ENCODE measurements at places on chromosomes 4 and X.

GRCh38 chrX:48695925-48696300 is 621 bp upstream of the SUV39H1 start:
- DNase-seq, result no peak

- DNase-seq, result no peak
Measured at GRCh38 chr4:98447648-98448047, 186.5 kb downstream of the RAP1GDS1 start.

GRCh38 chr4:64940698-64941097 is 531.4 kb upstream of the TECRL start:
- DNase-seq, result no peak

GRCh38 chr4:5037553-5038551 is 13.4 kb upstream of the STK32B start:
- DNase-seq, result peak; percentile 77

- DNase-seq, result no peak
Measured at GRCh38 chr4:85784947-85785346, 310.0 kb downstream of the ARHGAP24 start.

DNA sequence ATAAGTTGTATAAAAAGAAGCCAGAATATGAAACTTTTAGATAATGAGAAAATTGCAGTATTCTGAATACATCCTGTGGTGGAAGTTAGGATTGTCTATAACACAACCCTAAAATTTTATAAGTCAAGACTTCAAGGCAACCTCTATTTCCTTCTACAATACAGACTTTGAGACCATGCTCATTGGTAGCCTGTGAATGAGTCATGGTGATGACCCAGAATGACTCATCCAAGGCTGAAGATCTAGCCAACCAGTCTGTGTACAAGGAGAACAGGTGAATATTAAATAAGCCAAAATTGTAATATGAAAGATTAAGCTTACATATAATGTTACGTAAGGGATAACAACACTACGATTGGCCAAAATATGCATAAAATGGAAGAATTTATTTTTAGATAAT is 475.9 kb upstream of the GALNT7 start:
- no peak for DNase-seq

DNA sequence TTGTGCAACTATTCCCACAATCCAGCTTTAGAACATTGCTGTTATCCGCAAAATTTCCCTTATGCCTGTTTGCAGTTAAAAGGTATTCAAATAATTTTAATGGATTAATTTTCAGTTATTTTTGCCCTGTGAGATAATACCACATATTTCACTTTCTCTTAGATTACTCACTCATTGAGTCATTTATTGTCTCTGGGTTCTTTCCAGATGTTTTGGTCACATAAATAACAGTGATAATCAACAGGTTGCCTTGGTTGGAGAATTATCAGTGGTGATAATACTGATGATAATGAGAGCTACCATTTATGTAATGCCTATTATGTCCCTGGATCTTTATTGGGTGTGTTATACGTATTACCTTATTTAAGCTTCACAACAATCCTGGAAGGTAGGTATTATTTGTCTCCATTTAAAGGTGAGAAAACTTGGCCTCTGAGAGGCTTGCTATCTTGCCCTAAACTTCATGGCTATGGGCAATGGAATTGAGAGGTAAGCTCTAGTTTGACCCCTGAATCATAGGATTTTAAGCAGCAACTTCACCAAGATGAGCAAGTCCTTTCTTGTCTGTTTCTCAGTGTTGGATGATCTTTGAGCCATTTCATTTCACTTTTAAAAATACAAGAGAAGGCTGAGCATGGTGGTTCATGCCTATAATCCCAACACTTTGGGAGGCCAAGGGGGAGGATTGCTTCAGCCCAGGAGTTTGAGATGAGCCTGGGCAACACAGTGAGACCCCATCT is 87.4 kb downstream of the KIT start:
- no peak for DNase-seq

GRCh38 chr4:73603854-73604584 is 16.2 kb downstream of the RASSF6 start:
- DNase-seq, result no peak

DNA sequence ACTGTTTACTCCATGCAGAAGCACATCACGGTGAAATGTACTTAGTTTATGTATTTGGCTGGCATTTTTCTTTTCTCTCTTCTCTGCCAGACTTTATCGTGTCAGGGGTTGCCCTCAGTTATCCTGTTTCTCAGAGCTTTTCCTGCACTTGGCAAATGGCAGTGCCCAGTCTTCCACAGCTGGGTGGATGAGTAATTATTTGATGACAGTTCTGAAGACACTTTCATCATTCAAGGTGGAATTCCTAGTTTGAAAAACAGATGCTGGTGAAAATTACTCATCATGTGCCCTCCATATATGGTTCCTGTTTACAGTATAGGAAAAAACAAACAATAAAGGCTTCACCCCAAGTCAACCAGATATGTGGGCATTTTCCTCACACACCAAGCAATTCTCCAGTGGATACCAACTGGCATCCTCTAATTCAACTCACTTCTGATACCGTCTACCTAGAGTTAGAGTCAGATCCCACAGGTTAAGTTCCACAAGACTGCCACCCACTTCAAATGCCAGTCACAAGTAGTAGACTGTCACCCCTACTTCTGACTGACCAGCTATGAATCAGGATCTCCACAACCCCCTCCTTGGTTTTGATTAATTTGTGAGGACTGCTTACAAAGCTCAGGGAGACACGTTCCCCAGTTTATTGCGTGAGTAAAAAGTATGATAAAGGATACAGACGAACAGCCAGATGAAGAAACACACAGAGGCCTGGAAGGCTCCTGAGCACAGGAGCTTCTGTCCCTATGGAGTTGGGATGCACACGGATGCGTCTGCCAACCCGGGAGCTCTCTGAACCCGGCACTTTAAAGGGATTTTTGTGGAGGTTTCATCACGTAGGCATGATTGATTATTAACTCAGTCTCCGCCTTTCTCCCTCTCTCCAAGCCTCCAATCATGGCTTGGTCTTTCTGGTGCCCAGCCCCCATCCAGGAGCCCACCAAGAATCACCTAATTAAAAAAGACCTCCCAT is 72.9 kb downstream of the CLDN34 start:
- DNase-seq, result no peak

- DNase-seq, result no peak
Measured at GRCh38 chr4:187887906-187888305, 107.7 kb upstream of the ZFP42 start.

DNA sequence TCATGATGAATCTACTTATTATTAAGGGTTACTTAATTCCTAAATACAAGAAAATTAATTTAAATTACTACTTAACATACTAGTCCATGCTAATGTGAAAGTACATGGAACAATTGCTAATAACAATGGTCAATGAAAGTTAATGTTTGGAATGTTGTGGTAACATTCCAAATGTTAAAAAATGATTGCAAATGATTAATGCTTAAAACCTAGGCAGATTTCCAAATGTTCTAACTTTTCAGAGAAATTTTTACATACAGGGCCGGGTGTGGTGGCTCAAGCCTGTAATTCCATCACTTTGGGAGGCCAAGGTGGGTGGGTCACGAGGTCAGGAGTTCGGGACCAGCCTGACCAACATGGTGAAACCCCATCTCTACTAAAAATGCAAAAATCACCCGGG is 1851.3 kb upstream of the PCDH7 start:
- no peak for DNase-seq

GRCh38 chr4:78293821-78294301 is 236.7 kb downstream of the FRAS1 start:
- peak; percentile 72 for DNase-seq

- DNase-seq, result no peak
Measured at GRCh38 chr4:108109997-108110416, 58.7 kb downstream of the LEF1 start.

DNA sequence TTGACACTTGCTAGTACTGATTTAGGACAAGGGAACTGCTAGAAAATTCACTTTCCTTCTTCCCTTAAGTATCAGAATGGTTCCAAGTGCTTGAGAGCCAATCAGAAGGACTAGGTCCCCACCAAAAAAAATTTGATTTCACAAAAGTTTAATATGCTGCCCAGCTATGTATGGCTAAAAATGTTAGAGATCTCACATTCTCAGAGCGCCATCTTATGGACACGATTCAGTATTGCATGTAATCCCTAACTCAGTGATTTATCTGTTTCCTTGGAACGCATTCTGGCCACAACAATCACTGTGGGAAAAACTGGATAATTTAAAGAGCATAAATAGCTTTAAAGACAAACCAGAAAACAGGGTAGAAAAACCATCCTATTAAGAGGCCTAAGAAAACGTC is 255.1 kb upstream of the GPC4 start:
- peak; percentile 54 for DNase-seq

DNA sequence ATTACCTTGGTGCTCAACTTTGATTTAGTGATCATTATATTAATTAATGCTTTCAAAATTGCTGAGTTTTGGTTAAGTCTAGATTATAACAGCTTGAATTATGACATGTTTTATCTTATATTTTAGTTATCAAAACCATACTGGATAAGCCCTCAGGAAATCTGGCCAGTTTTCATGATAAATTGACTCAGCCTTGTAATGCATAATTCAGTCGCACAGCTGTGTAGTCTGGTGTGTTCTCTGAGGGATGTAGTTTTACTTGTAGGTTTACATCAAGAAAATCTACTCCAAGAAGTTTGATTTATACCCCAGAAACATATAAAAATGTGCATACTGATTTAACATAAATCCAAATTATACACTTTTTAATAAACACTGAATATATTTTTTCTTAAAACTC is 477.5 kb downstream of the SPRY1 start:
- peak; percentile 73 for DNase-seq

DNA sequence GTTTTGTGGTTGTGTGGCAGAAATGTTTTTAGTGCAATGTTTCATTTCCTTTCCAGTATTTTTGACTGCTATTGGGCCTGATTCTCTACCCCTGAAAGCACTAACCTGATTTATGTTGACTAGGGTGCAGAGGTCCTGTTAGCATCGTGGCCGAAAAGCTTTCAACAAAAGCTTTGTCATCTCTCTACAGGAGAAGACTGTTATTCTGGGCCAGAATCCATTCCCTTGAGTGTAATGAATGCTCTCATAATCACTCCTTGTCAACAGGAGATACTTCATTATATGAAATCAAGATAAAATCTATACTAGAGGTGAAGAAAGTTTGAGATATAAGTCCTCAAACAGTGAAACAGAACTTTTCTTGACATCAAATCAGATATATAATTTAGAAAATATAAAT is 195.5 kb downstream of the ZNF330 start:
- no peak for DNase-seq

All from umbilical cord (tissue), 2 donors.